Esophagus squamous epithelium (tissue), 5 donors: ENCODE measurements at places on chromosomes 12 and 14.

DNA sequence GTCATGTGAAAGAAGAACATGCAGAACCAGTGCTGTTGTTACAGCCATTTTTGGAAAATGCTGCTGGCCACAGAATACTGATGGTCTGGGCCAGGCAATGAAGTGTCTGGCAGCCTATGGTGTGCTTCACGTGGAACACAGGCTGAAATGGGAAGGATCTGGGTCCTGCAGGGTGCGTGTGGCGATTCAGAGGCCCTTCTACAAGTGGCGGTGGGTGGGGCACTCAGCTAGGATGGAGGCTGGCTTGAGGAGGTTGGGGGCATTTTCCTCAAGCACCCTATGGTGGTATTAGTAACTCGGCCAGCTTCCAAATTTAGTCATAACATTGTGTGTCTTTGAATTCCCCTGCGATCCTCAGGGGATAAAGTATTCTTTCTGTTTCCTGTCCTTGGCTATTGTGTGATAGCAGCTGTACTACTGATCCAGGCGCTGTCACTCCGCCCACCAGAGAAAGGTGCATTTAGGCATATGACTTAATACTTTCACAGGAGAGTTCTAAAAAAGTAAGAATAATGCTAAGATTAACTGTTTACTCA, 9.2 kb upstream of the RAD52 start:
- peaks cover 5% of the 10 kb centered on the region for H3K4me1 ChIP-seq
- no peaks in the 10 kb centered on the region for H3K27me3 ChIP-seq
- H3K4me3 ChIP-seq, result no peak overlapping the region
- H3K27ac ChIP-seq, result no peak overlapping the region
- H3K36me3 ChIP-seq, result no peaks in the 10 kb centered on the region
- DNase-seq, result no peak

DNA sequence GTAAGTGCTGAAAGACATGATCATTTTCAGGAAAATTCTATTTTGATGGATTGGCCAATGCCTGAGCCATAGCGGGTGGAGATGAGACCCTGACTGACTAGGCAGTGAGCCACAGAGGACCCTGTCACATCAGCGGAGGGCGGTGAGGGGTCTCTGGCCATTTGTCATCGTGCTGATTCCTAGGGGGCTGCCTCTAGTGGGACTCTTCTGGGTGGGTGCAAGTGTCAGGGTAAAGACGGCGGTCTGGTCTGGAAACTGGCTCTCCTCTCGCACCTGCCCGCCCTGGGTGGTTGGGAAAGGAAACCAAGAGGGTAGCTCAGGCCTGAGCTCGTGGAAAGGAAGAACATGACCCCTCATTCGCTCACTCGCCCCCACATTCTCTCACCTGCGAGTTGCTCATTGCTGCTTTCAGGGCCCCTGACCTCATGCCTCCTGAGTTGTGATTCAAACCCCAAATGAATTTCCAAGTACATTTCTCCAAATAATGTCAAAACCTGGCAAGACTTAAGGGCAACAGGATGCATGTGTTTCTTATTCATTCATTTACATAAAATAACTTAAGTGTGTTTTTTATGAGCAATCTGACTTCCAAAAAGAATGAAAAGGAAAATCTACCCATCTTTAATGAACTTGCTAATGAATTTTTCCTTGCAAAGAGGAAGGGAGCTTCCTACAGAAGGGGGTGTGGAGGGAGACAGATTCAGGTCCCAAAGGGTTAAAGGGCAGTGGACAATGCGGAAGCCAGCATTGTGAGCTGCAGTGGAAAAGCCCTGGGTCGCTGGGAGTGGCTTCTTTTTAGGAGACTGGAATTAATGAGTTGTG, 12.8 kb downstream of the MEG3 start:
- no peaks in the 10 kb centered on the region for H3K36me3 ChIP-seq
- no peak for DNase-seq
- no peaks in the 10 kb centered on the region for H3K27me3 ChIP-seq
- H3K27ac ChIP-seq, result no peak overlapping the region
- H3K4me3 ChIP-seq, result no peak overlapping the region
- no peaks in the 10 kb centered on the region for H3K4me1 ChIP-seq

DNA sequence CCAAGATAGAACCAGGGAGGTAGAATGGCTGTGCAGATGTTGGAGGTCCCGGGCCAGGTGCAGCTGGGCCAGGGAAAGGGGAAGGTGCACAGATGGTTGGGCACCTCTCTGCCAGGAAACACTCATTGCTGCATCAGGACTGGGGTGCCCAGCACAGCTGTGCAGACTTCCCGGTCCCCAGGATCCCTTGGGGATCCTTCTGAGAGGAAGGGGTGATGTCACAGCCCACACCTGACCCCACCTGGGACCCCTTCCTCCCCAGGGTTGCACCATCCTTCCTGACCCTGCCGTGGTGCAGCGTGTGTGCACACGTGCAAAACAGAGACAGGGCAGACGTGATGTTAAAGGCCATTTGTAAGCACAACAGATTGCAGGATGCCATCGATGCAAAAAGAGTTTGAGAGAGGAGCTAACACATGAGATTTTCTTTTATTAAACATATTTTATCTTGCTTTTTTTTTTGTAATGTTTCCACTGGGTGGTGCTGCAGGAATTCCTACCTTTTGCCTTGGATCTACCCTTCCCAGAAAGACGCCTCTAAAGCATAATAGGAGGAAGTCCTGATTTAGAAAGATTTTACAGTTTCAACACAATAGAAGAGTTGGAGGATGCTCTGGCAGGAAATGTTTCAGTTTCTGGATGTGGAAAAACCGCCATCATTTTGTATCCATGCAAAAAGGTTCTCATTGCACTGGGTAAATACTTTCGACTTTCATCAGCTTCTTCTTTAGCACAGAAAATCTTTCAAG, 14.8 kb downstream of the ELK3 start:
- H3K4me3 ChIP-seq, result no peak overlapping the region
- H3K27ac ChIP-seq, result no peak overlapping the region
- DNase-seq, result no peak
- peaks cover 25% of the 10 kb centered on the region for H3K4me1 ChIP-seq
- H3K27me3 ChIP-seq, result no peaks in the 10 kb centered on the region

- no peak overlapping the region for H3K27ac ChIP-seq
- H3K27me3 ChIP-seq, result no peaks in the 10 kb centered on the region
- H3K4me1 ChIP-seq, result peaks cover 19% of the 10 kb centered on the region
Observed at GRCh38 chr12:91127306-91127705, 16.0 kb upstream of the LUM start.

DNA sequence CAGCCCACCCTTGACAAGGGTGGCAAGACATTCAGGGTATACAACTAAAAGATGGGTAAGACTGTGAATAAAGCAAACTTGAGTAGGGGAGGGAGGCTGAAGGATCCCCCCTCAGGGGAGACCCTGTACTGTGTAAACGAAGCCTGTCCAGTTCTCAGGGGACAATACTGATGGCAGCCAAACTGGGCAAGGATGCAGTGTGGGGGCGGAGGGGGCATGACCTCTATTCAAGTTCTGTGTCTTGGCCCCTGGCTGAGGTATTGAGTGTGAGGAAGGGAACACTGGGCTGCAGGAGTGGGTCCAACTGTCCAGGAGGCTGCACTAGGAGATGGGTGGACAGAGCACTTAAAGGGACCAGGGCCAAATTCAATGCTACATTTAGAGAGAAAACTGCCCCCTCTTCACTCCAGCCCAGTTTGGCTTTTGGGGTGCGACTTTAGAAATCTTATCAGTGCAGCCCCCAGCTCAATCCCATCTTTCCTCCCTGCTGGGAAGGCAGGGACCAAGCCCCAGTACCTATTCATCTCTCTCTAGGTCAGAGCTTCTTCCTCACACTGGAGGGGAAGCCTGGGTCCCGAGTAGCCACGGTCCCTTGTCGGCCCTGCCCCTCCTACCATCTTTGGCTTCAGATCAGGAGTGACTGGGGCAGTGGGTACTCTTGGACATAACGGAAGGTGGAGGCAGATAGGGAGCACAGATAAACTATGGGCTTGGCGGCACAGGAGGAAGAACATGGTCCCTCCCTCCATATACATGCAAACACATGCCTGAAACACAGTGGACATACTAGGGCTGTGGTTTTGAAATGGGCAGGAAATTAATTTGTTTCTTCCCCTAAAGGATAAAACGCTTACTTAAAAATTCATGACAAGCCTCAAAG, 11.8 kb downstream of the SLC39A5 start:
- H3K36me3 ChIP-seq, result peaks cover 100% of the 10 kb centered on the region
- H3K4me1 ChIP-seq, result no peaks in the 10 kb centered on the region
- no peak overlapping the region for H3K27ac ChIP-seq
- no peak overlapping the region for H3K4me3 ChIP-seq
- no peaks in the 10 kb centered on the region for H3K27me3 ChIP-seq
- DNase-seq, result no peak

GRCh38 chr12:114140576-114140975, 174.5 kb upstream of the RBM19 start:
- H3K4me1 ChIP-seq, result no peaks in the 10 kb centered on the region
- H3K36me3 ChIP-seq, result no peaks in the 10 kb centered on the region
- H3K27ac ChIP-seq, result no peak overlapping the region
- no peaks in the 10 kb centered on the region for H3K27me3 ChIP-seq
- DNase-seq, result no peak
- H3K4me3 ChIP-seq, result no peak overlapping the region

DNA sequence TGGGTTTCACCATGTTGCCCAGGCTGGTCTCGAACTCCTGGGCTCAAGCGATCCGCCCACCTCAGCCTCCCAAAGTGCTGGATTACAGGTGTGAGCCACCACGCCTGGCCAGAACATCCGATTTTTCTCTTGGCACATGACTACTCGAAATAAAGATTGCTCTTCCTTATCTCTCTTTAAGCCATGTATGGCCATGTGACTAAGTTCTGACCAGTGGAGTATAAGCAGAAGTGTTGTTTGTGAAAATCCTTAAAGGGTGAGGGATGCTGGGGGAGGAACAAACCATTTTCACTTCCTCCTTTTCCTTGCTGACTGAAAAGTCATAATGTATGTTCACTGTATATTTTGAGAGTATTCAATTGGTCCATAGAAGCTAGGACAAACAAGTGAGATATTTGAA, 50.7 kb upstream of the ATF7IP start:
- no peak overlapping the region for H3K4me3 ChIP-seq
- no peak for DNase-seq
- H3K4me1 ChIP-seq, result no peaks in the 10 kb centered on the region
- no peaks in the 10 kb centered on the region for H3K27me3 ChIP-seq

GRCh38 chr14:22252686-22253085, 336.3 kb downstream of the DAD1 start:
- no peaks in the 10 kb centered on the region for H3K27me3 ChIP-seq
- no peaks in the 10 kb centered on the region for H3K4me1 ChIP-seq
- DNase-seq, result no peak
- no peak overlapping the region for H3K27ac ChIP-seq
- no peaks in the 10 kb centered on the region for H3K36me3 ChIP-seq

DNA sequence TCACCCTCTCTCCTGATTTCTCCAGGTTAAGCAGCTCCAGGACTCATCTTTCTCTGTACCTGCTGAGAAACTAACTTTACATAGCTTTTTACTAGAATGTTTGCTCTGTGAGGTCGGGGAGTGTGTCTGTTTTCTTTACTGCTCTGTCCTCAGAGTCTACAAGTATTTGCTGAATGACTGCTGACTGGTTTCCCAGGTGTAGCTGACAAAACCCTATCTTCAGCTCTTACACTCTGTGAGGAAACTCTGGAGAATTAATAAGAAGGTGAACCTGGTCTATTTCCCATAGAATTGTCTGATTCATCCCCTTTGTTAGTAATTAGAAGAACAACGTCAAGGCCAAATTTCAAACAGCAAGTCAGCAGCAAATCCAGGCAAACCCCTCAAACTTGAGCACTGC, 226.8 kb downstream of the ZFP36L1 start:
- DNase-seq, result no peak
- H3K27ac ChIP-seq, result peak overlapping the region; percentile 84
- H3K4me1 ChIP-seq, result peaks cover 85% of the 10 kb centered on the region

GRCh38 chr12:97112136-97112535, 205.1 kb downstream of the NEDD1 start:
- no peak for DNase-seq
- no peak overlapping the region for H3K27ac ChIP-seq
- no peaks in the 10 kb centered on the region for H3K36me3 ChIP-seq
- no peak overlapping the region for H3K4me3 ChIP-seq

DNA sequence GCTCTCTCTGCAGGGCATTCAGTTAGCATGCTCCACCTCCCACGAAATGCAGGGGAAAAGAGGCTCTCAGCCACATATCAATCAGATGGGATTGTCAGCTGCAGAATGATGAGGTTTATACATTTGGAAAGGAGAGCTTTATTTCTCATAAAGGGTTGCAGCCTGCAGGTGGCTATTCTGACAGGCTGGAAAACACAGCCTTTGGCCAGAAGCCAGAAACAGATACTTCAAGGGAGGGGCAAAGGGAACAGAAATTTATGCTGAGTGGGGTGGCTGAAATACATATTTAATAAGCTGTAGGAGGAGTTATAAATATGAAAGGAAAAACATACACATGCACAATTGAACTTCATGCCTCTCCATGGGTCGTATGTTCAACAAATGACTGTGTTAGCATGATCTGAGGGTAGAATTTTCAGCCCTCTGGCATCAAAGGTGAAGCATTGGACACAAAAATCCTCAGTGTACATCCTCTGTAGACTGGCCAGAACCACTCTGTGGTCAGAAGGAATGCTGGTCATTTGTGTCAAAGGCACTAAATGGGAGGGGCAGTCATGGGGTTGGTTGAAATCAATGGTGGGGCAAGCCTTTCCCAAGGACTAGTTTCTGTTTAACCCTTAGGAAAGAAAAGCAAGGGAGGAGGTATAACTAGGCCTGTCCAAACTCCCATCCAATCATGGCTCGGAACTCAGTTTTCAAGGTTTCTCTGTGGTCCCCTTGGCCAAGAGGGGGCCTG, 62.4 kb downstream of the TMX1 start:
- no peak overlapping the region for H3K4me3 ChIP-seq
- peaks cover 25% of the 10 kb centered on the region for H3K4me1 ChIP-seq
- H3K27ac ChIP-seq, result no peak overlapping the region
- no peaks in the 10 kb centered on the region for H3K36me3 ChIP-seq
- DNase-seq, result no peak
- H3K27me3 ChIP-seq, result no peaks in the 10 kb centered on the region

GRCh38 chr12:79115743-79116142, 251.2 kb downstream of the SYT1 start:
- no peaks in the 10 kb centered on the region for H3K27me3 ChIP-seq
- H3K4me3 ChIP-seq, result no peak overlapping the region
- H3K27ac ChIP-seq, result no peak overlapping the region
- DNase-seq, result no peak
- H3K36me3 ChIP-seq, result no peaks in the 10 kb centered on the region
